ENCODE measurements at places on chromosomes 13 and 19. TPM values are rescaled to one million over a fixed set of nuclear protein-coding genes. Genes with fewer than 3 reads are reported as not detected.

- no peak for DNase-seq
These were observed 17.8 kb downstream of the PCCA start for GRCh38 chr13:100106705-100107104.

- no peak for DNase-seq
These were observed 475.4 kb upstream of the ARGLU1 start for GRCh38 chr13:107043021-107043956.

DNA sequence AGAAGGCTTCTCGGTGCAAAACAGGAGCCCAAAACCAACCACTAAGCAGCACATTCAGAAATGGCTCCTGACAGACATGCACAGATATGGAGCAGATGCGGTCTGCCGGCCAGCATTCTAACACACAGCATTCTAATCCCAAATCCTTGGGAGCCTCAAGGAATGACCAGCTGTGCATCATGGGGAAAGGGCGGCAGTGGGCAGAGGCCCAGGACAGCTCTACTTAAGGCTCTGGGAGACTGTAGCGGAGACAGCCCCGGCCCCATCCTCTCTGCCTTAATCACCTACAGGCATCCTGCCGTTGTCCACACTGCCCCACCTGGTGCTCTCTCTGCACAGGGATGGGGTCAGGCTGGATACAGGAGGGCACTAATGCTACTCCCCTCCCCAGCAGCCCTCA lies 1016.0 kb downstream of the UQCRFS1 start:
- DNase-seq, result no peak

- DNase-seq, result no peak
These were observed 445.5 kb downstream of the EFNB2 start for GRCh38 chr13:106090001-106090400.

GRCh38 chr19:48171710-48172109 lies 1.2 kb downstream of the ZSWIM9 start:
- no peak for DNase-seq

DNA sequence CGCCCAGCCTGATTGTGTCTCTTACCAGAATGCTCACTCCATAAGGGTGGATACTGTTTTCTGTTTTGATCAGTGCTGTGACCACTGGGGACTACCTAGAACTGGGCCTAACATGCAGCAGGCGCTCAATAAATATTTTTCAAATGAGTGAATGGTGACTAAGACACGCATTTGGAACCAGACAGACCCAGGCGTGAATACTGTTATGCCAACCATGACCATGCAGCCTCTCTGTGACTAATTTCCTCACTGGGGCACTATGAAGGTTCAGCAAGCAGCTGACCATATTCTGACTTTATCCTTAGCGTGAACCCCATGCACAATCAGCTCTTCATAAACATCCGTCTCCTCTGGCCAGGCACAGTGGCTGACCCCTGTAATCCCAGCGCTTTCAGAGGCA lies 13.0 kb upstream of the SPC24 start:
- no peak for DNase-seq

KCNJ14 gene
- polyA plus RNA-seq, result 0.29 TPM

SERPINE3 gene
- polyA plus RNA-seq, result 0.01 TPM

ZNF737 gene
- 1.8 TPM for polyA plus RNA-seq

VSTM2B gene
- not detected for polyA plus RNA-seq

Measured in heart right ventricle (tissue), 16 donors.